ENCODE measurements at places on chromosomes 7 and 10.

GRCh38 chr10:112360308-112361270, 13.3 kb upstream of the ACSL5 start:
- no peak for DNase-seq

- DNase-seq = no peak
These were observed 1.0 kb downstream of the PRR15 start for GRCh38 chr7:29564496-29565223.

GRCh38 chr7:105173586-105173985, 159.6 kb downstream of the KMT2E start:
- no peak for DNase-seq

- no peak for DNase-seq
These were observed 21.4 kb upstream of the PAX2 start for GRCh38 chr10:100723770-100724530.

GRCh38 chr7:6615723-6616555, 529 bp downstream of the ZNF853 start:
- no peak for DNase-seq

DNA sequence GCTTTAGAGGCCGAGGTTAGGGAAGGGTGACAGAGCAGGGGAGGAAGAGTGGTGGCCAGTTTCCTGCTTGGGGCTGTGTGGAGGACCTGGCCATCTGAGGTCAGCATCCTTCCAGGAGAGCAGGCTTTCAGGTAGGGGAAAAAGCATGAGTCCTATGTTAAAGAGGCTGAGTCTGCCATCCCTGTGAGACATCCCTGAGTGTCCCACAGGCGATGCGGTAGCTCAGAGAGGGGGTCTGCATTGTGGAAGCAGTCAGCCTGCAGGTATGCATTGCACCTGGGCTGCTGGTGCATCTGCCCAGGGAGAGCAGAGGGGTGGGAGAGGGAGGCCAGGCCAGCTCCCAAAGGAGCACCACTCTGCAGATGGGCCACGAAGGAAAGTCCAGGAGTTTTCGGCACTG, 282.1 kb upstream of the ZNF32 start:
- DNase-seq = no peak

DNA sequence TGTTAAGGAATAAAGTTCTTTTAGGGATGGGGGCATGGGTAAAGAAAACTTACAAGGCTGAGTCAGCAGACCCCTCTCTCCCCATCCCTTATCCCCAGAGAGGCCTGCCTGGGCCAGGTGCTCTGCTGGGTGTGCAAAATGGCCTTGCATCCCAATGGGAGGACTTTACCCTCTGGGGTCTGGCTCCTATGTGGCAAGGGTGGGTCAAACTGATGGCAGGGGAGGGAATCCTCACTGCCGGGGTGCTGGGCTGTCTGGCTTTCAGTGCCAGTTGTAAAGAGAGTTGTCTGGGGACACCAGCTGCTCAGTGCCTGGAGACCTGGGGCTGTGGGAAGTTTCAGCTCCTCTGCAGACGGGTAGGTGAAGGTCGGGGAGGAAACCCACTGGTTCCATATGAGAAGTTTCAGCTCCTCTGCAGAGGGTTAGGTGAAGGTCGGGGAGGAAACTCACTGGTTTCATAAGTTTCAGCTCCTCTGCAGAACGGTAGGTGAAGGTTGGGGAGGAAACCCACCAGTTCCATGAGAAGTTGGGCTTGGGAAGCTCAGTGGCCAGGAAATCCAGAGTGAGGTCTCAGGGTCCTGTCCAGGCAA, 127.2 kb upstream of the PODXL start:
- DNase-seq = no peak

DNA sequence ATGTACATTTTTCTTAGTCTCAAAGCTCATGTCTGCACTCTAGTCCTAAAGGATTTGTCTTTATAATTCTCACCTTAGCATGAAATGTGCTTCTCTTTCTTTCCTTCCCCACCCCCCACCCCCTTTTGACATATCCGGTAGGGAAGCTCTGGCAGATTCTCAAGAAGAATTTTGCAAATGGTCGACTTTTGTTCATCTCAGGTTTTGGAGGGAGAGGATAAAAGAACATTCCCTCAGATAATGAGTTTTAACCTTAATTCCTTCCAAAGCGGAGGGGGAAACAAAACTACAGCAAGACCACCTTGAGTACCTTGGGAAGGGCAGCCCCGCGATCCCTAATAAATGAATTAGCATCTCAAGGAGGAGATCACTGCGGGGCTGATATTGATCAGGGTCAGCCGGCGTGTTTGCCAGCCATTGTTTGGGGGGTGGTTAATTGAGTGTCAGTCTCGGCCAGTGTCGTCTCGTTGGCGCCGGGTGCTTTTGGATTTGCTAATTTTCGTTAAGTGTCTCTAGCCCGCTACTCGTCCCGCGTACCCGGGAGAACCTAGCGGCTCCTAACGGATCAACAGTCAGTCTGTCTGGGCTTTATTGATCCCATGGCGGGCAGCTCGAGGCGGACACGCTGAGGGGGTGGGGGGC, 874 bp upstream of the BAMBI start:
- DNase-seq = no peak

DNA sequence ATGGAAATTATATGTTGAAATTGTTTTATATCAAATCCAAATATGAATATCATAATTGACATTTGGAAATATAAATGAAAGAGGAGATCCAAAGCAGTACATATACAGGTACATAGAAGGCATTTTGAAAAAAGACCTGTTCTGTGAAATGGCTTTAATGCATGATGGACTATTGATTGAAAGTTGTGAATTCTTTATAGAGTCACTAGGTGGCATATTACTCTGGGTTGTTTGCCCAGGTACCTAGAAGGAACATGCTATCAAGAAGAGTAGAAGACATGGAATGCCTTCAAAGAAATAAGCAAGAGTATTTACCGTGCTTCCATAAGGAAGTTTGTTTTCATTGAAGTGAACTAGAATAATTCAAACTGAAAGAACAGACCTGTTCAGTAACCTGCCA, 160.0 kb upstream of the ANK3 start:
- DNase-seq = no peak

GRCh38 chr7:38525857-38526256, 105.3 kb downstream of the AMPH start:
- DNase-seq = no peak

- DNase-seq = no peak
These were observed 34.8 kb downstream of the CALML5 start for GRCh38 chr10:5464546-5464945.

DNA sequence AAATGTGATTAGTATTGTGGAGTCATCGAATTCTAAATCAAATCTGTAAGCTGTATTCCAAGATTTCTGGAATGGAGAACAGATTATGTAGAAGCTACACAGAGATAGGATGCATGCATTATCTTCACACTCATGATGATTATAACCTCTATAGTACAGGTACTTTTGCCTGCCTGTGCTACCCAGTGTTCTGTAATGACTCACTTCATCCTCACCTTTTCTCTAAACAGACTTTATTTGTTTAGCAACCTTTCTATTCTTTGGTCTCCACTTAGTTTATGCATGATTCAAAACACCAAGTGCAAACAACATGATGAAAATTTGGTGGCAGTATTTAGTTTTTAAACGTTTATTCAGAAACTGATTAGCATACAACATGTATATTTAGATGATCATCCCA, 68.4 kb upstream of the PRPS1L1 start:
- no peak for DNase-seq

DNA sequence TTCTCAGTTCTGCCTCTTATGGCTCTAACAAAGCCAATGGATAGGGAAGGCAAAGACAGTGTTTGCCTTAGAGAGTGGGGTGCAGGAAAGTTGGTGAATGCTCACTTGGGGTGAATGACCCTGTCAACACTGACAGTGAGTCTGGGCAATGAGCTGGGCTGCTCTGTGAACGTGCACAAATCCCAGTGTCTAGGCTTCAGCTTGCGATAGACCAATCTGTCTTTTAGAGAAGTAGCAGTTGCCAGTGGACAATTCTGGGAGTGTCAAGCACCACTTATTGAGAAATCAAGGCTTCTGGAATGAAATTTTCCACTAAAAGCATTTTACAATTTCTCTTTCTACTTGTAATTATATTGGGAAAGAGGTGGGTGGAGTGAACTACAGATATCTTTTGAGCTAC, 141.4 kb downstream of the HERPUD2 start:
- no peak for DNase-seq

GRCh38 chr10:128018236-128018635, 108.0 kb downstream of the MKI67 start:
- no peak for DNase-seq

GRCh38 chr7:137772316-137772715, 74.5 kb downstream of the DGKI start:
- DNase-seq = no peak

DNA sequence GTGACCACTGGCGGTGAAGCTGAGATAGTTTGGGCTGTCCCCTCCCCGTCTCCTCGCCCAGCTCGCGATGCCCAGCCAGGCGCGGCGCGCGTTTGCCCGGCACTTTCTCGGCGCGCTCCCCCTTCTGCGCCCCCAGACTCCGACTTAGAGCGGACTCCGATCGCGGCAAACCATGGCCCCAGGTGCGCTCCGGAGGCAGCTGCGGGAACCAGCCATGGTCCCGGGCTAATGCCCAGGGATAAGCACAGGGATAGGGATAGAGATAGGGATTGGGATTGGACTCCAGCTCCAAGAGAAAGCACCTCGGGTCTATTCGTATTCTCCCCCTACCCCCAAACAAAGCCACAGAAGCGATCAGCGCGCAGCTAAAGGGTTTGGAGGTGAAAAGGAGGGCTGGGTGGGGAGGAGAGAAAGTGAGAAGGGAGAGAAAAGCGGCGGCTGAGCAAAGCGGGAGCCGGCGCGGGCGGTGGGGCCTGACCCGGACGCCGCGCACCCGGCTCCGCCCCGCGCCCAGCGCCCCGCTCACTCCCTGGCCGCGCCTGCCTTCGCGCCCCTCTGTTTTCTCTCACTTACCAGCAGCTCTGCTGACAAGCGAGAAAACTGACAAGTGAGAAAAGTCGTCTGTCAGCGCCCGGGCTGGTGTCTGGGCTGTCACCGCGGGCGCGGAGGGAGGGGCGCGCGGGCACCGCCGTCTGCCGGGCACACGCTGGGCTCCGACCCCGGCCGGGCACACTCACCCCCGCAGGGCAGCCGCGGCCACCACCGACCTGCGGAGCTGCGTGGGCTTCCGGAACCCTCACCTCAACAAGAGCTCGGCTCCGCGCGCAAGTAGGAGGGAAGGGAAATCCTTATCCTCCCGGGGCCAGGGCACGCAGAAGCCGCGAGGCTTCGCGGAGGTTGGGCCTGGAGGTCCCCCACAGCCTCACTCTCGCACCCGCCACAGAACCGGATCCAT, at the start of gene PDE1C:
PDE1C (minus strand) TSS at position 2 of the 955 bp plus-strand sequence.
- DNase-seq = no peak
